Gastroesophageal sphincter (tissue), 4 donors: ENCODE measurements at places on chromosomes 7 and 10. TPM values are rescaled to one million over a fixed set of nuclear protein-coding genes. Genes with fewer than 3 reads are reported as not detected.
A peak's percentile ranks its signal among the peaks of the same experiment; 100 is the strongest.

Gene TEX47
- total RNA-seq: not detected

GRCh38 chr10:17951868-17952371 is at the start of gene SLC39A12:
TSS of gene SLC39A12 (plus strand) at chr10:17951918. CDS start at chr10:17953277, 1,359 bp downstream.
- ATAC-seq: no peak

DNA sequence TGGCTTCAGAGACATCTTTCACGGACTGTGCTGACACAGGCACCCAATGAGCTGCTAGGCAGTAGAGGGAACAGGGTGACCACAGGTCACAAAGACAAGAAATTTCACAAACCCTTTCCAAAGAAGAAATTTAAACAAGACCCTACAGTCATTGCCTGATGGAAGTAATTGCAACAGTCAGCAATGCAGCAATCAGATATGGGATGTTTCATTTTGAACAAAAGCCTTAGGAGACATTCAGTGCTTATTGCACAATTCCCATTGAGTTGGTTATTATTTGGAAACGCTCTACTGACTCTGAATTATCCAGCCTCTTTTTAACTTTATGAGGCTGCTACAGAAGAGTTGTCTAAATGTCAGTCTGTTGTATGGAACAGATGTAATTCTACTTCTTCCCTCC is 85.5 kb downstream of the ETV1 start:
- ATAC-seq: no peak

GRCh38 chr7:105268056-105268455 is 120.7 kb downstream of the SRPK2 start:
- ATAC-seq: no peak

Gene AVPI1
- total RNA-seq: 34.2 TPM

- ATAC-seq: no peak
Measured at GRCh38 chr7:148398844-148399365, 191.7 kb upstream of the C7orf33 start.

DNA sequence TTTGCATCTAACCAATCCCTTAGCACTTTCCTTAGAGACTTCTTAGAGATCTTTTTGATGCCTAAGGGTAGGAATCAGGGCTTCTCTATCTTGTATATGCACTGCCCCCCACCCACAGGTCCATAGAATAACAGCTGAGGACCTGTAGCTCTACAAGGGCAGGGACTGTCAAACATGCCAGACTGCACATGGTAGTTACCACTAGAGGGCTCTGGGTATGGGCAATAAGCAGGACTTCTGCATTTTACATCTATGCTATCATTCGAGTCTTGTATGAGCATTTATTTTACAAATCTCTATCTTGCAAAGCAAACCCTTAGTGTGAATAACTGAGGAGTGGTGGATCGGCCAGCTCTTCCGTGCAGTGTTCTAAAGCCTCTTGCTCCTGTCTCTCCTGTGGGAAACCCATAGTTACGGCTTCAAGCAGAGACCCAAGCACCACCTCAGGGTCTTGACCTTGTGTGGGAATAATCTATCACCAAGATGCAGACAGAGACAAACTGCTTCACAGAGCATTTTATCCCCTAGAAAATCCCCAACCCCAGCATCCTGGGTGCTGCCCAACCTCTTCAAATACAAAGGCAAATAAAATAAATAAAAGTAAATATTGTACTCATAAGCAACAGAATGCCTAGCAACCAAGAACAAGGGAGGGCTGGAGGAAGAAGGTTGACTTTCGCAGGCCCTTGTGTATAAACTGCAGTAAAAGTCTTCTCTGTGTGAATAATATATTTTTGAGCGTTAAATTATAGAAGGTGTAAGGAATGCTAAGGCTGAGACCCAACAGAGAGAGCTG is 219.3 kb downstream of the WDR11 start:
- no peak for ATAC-seq

GRCh38 chr10:129546106-129546505 is 79.1 kb downstream of the MGMT start:
- ATAC-seq: no peak

Gene AGR3
- not detected for total RNA-seq

- ATAC-seq: no peak
Measured at GRCh38 chr10:118511711-118512110, 83.7 kb downstream of the PRLHR start.

Gene AKR1C4
- total RNA-seq: not detected

DNA sequence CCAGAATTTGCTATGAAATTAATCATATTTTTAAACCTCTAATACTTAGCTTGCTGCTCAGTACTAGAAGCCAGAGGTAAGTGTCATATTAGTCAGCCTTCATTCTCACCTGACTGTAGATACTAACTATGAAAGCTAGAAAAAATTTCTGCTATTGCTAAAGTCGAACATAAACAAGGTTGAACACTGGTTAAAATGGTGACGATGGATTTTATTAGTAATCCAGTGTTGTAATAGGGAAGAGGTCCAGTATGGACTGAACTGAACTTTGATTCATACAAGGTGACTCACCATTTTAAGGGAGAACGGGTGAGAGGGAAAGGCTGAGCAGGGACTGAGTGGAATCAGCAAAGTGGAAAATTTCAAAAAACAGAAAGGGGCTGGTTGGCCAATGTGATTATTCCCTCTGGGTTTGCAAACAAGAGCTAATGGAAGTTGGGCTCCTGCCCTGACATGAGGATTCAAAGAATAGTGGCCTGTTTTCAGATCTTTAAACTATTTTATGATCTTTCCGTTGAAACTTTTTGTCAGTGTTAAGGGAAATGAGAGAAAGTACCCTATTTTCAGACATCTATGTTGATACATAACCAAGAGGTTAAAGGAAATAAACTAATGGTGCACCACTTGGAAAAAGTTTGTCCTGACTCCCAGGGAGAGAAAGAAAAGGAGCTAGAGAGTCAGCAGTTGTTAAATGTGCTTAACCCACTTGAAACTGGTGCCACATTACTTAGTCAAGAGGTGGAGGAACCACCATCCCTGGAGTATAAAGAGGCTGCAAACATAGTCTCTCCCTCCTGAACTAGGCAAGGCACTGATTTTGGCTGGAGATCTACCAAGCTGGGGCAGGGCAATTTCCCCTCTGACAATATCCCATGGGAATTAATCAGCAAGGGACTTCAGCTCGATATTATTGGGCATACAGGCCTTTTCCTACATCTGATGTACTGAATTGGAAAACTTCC is 15.3 kb upstream of the AKR1C1 start:
- peak; percentile 94 for ATAC-seq

GRCh38 chr7:75650062-75650461 is 88.7 kb downstream of the HIP1 start:
- ATAC-seq: peak; percentile 23

GRCh38 chr7:7329326-7329725 is 147.0 kb downstream of the C1GALT1 start:
- ATAC-seq: no peak

Gene FAM25G
- not detected for total RNA-seq
